ENCODE measurements at places on chromosomes 2 and 18.

- no peak for DNase-seq
Observed at GRCh38 chr2:150599889-150600288, 112.4 kb upstream of the RND3 start.

- no peak for DNase-seq
Observed at GRCh38 chr2:96485751-96486651, 19.2 kb downstream of the NEURL3 start.

- no peak for DNase-seq
Observed at GRCh38 chr2:234976479-234977227, 24.8 kb downstream of the SH3BP4 start.

- DNase-seq: no peak
Observed at GRCh38 chr2:141582213-141582612, 548.6 kb downstream of the LRP1B start.

DNA sequence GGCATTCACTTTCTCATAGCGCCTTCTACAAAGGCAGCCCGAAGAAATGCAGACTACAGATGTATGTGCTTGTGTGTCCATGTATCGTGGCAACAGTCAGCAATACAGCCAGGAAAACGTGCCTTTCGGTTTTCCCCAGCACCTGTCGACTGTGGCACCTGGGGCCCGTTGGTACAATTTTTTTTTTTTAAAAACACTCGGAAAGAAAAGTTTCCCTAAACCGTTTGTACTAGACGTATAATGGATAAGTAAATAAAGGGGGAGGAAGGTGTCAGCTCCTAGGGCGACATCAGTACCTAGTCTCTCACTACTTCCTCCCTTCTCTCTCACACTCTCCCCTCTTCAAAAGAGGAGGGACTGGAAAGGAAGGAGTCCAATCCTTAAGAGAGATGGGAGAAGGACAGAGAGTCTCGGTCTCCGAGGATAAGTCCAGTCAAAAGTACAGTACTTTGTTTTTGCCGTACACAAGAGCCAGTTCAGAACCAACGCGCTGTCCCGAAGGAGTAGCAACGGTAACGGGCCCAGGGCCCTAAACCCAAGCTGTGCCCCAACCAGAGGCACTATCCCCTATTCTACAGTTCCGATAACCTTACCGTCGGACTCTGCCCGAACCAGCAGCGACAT lies 759 bp downstream of the PPP4R3B start:
- DNase-seq: no peak

GRCh38 chr2:156472686-156473085 lies 36.5 kb downstream of the GPD2 start:
- DNase-seq: no peak
